NCI-H524 (cell line): ENCODE measurements at places on chromosomes 5 and 9.
A peak's percentile ranks its signal among the peaks of the same experiment; 100 is the strongest.

GRCh38 chr5:157766902-157767301 is 23.4 kb downstream of the LSM11 start:
- DNase-seq: no peak

- DNase-seq: peak; percentile 75
Observed at GRCh38 chr9:4792054-4792571, 631 bp upstream of the RCL1 start.

- no peak for DNase-seq
Observed at GRCh38 chr5:81232464-81233079, 550 bp upstream of the CKMT2 start.

- no peak for DNase-seq
Observed at GRCh38 chr9:71353720-71354119, 232.3 kb upstream of the TRPM3 start.
